ENCODE measurements at places on chromosomes 4 and X. TPM values are rescaled to one million over a fixed set of nuclear protein-coding genes. Genes with fewer than 3 reads are reported as not detected.

DNA sequence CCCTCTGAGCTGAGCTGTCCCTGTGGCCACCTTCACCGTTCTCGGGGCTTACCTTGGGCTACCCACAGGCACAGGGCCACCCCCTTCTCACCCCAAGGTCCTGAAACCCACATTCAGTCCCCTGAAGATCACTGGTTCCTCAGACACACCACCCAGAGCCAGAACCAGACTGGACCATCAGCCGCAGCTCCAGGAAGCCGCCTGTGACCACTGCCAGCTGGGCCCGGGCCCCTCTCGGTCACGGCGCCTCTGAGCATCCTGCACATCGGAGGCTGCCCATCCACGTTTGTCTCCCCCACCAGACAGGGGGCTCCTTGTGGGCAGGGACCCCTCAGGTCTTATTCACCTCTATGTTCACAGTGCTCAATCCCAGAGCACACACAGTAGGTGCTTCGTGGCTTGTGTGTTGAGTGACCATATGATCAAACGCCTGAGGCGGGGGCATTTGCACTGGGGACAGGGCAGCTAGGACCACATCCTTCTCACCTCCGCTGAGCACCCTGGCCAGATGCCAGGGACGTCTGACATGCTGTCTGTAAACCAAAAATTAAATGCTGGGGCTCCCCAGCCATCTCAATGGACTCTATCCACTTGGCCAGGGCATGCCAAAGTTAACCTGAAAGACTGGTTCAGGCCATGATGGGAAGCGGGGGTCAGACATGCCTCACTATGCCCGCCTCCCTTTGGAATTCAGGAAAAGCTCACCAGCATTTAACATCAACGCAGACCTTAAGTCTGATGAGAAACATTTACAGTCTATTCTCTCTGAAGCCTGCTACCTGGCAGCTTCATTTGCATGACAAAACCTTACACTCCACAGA, 109.4 kb upstream of the AFAP1 start:
- H3K4me1 ChIP-seq, result peaks cover 7% of the 10 kb centered on the region
- peaks cover 4% of the 10 kb centered on the region for H3K36me3 ChIP-seq
- H3K27me3 ChIP-seq, result no peaks in the 10 kb centered on the region
- no peak for DNase-seq
- H3K4me3 ChIP-seq, result no peak overlapping the region

DNA sequence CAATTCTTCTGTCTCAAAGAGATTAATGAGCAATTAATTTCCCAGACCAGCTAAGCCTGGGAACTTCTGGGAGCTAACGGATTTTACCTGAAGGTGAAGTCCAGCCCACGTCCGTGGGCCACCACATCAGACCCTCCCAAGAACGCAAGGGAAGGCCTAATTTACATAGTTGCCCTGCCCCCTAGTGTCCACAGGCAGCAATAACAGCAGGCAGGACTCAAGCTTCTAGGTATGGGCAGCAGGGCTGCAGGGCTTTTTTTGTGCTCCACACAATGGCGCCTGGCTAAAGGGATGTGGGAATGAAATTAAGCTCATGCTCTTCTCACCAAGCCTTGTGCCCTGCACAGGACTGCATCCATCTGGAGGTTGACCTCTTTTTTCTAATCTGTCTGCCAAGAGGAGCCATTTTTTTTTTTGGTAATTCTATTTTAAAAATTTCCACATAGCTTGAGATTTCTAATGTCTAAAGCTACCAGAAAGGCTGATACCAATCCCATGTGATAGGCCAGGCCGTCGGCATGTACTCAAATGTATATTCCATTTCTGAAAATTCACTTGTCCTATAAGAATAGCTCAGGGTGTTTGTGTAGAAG, 111.9 kb upstream of the TMEM164 start:
- DNase-seq, result no peak
- no peak overlapping the region for H3K4me3 ChIP-seq
- H3K4me1 ChIP-seq, result no peaks in the 10 kb centered on the region

Gene CMC4
- total RNA-seq, result 11.9 TPM

DNA sequence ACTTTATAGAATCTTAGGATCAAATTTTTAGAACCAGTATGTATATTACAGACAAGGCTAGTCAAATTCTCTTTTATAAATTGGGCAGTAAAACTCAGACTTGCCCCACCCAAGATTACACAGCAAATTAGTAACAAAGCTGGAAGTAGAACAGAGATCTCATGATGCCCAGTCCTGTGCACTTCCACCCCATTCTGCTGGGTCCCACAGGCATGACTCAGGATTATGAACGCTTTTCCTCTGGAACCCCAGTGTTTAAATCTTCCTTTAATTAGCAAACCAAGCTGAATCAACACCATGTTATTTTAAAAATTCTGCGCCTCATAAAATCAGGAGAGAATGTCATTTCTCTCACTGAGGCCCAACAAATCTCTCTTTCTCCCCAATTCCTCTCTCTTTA, 1.5 kb upstream of the IL13RA2 start:
- H3K27ac ChIP-seq, result no peak overlapping the region
- no peaks in the 10 kb centered on the region for H3K27me3 ChIP-seq
- H3K36me3 ChIP-seq, result no peaks in the 10 kb centered on the region
- H3K4me1 ChIP-seq, result no peaks in the 10 kb centered on the region
- H3K4me3 ChIP-seq, result no peak overlapping the region
- no peak for DNase-seq

All from ascending aorta (tissue), 2 donors.